ENCODE measurements at places on chromosomes 4 and X. TPM values are rescaled to one million over a fixed set of nuclear protein-coding genes. Genes with fewer than 3 reads are reported as not detected.

CT45A1 gene
- not detected for total RNA-seq

NPFFR2 gene
- total RNA-seq, result 2.9 TPM

SPARCL1 gene
- 45.4 TPM for total RNA-seq

ADGRL3 gene
- 21.2 TPM for total RNA-seq

USP17L17 gene
- total RNA-seq, result not detected

NXF2B gene
- 0.72 TPM for total RNA-seq

RTL9 gene
- 2.9 TPM for total RNA-seq

TRIML1 gene
- not detected for total RNA-seq

USP17L26 gene
- total RNA-seq, result not detected

DNA sequence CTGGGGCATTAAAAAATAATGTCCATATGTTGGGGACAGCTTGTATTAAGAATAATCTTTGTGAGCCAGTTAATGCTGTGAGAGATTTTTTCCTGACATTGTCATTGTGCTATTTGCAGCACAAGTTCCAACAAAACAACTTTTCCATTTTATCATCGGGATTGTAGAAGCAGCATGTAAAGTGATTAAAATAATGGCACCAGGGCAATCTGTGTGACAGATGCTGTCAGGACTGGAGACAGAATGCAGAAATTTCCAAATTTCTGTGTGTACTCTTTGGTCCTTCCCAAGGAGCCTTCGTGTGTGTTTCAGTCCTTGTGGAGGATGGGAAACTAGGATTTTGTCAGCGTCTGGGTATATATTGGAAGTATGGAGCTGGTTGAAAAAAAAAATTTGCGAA is 101.5 kb upstream of the LIMCH1 start:
- H3K4me3 ChIP-seq, result no peak overlapping the region
- peaks cover 19% of the 10 kb centered on the region for H3K4me1 ChIP-seq
- no peaks in the 10 kb centered on the region for H3K36me3 ChIP-seq
- no peak for DNase-seq
- H3K27ac ChIP-seq, result peak overlapping the region; percentile 31

GRCh38 chrX:153411988-153412574 is 809 bp downstream of the ZFP92 start:
- no peak overlapping the region for H3K27ac ChIP-seq
- DNase-seq, result no peak
- H3K36me3 ChIP-seq, result no peaks in the 10 kb centered on the region
- H3K4me3 ChIP-seq, result no peak overlapping the region
- no peaks in the 10 kb centered on the region for H3K27me3 ChIP-seq

DNA sequence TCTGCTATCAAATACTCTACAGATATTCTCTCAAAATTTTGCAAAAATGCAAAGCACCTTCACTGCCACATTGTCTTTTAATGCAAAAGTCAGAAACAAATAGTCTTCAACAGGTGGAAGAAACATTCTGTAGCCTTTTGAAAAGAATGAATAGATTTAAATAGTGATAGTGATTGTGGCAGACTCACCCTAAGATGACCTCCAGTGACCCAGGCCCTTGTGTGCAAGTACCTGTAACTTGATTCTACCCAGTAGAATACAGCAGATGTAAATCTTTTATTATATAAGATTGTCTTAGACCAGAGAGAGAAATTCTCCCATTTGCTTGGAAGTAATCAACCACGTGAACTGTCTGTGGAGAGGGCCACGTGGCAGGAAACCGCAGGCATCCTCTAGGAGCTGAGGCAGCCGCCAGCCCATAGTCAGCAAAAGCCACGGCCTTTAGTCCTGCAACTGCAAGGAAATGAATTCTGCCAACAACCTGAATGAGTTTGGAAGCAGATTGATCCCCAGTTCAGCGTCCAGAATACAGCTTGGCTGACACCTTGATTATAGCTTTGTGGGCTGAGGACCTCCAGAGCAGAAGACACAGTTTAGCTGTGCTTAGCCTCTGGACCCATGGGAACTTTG is 272.5 kb downstream of the ARHGAP10 start:
- H3K27ac ChIP-seq, result no peak overlapping the region
- peaks cover 8% of the 10 kb centered on the region for H3K4me1 ChIP-seq
- H3K4me3 ChIP-seq, result no peak overlapping the region
- no peaks in the 10 kb centered on the region for H3K27me3 ChIP-seq

- H3K27ac ChIP-seq, result no peak overlapping the region
- no peaks in the 10 kb centered on the region for H3K4me1 ChIP-seq
- H3K36me3 ChIP-seq, result no peaks in the 10 kb centered on the region
- no peak for DNase-seq
- H3K27me3 ChIP-seq, result no peaks in the 10 kb centered on the region
Measured at GRCh38 chrX:96181605-96182004, 503.0 kb upstream of the DIAPH2 start.

GRCh38 chr4:113026556-113026955 is 22.9 kb upstream of the ANK2 start:
- no peaks in the 10 kb centered on the region for H3K4me1 ChIP-seq
- no peak overlapping the region for H3K4me3 ChIP-seq
- no peak for DNase-seq
- H3K27me3 ChIP-seq, result no peaks in the 10 kb centered on the region
- H3K36me3 ChIP-seq, result no peaks in the 10 kb centered on the region
